ENCODE measurements at places on chromosomes 7 and 10. TPM values are rescaled to one million over a fixed set of nuclear protein-coding genes. Genes with fewer than 3 reads are reported as not detected.

TMEM229A gene
- not detected for polyA plus RNA-seq

CALY gene
- 0.54 TPM for polyA plus RNA-seq

HOXA7 gene
- 24.3 TPM for polyA plus RNA-seq

WNT8B gene
- polyA plus RNA-seq: 0.82 TPM

SEC31B gene
- polyA plus RNA-seq: 16.7 TPM

GPR26 gene
- polyA plus RNA-seq: 0.01 TPM

FGFR2 gene
- polyA plus RNA-seq: 104 TPM

ZPBP gene
- 0.30 TPM for polyA plus RNA-seq

RBP3 gene
- 0.06 TPM for polyA plus RNA-seq

PON1 gene
- 3.6 TPM for polyA plus RNA-seq

PIK3AP1 gene
- 5.3 TPM for polyA plus RNA-seq

MCM10 gene
- 8.7 TPM for polyA plus RNA-seq

CLRN3 gene
- 24.1 TPM for polyA plus RNA-seq

HACD1 gene
- polyA plus RNA-seq: 15.4 TPM

CRYGN gene
- 3.5 TPM for polyA plus RNA-seq

INMT gene
- polyA plus RNA-seq: 2.0 TPM

ENTPD1 gene
- 20.0 TPM for polyA plus RNA-seq

ASZ1 gene
- polyA plus RNA-seq: not detected

ITGB8 gene
- 67.9 TPM for polyA plus RNA-seq

UNCX gene
- 12.6 TPM for polyA plus RNA-seq

MMD2 gene
- not detected for polyA plus RNA-seq

CPA1 gene
- polyA plus RNA-seq: 2.6 TPM

TUBAL3 gene
- 0.06 TPM for polyA plus RNA-seq

AS3MT gene
- polyA plus RNA-seq: 20.8 TPM

URGCP gene
- polyA plus RNA-seq: 34.2 TPM

EPHA1 gene
- 18.3 TPM for polyA plus RNA-seq

ASB10 gene
- not detected for polyA plus RNA-seq

PWWP2B gene
- 10.1 TPM for polyA plus RNA-seq

RBAK gene
- 22.3 TPM for polyA plus RNA-seq

GJD4 gene
- 0.26 TPM for polyA plus RNA-seq

SEC23IP gene
- 64.8 TPM for polyA plus RNA-seq

FAM221A gene
- polyA plus RNA-seq: 29.0 TPM

OR13A1 gene
- not detected for polyA plus RNA-seq

POLR2J2 gene
- 1.7 TPM for polyA plus RNA-seq

ANKRD61 gene
- polyA plus RNA-seq: 3.9 TPM

NOS3 gene
- 14.4 TPM for polyA plus RNA-seq

GIMAP1 gene
- polyA plus RNA-seq: 2.1 TPM
